ENCODE measurements at places on chromosomes 11 and 22. TPM values are rescaled to one million over a fixed set of nuclear protein-coding genes. Genes with fewer than 3 reads are reported as not detected.

Gene NUP160
- 6.6 TPM for polyA plus RNA-seq

DNA sequence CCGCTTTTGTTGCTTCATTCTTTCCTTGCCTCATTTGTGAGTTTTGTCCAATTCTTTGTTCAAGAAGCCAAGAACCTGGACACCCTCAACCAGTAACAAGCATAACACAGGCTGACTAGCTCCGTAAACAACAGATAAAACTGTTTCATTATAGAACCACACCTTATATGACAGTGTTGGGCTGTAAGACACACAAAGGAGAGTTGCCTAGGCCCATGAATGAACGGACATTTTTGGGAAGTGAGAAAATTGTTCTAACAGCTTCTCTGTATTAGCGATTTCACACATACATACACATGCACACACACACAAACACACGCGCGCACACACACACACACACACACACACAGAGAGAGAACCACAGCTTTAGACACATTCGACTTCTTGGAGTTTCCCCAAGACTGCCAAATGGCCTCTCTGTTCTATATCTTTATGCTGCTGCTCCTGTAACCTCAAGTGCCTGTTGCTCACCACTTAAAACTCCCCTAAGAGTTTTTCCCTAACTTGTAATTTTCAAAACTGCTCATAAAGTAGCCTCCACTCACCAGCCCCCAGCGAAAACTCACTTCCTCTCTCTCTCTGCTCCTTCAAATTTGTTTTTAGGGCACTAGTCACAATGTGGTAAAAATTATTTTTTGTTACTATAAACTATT lies 35.9 kb downstream of the CTSC start:
- no peak for DNase-seq

Gene BACE1
- 6.9 TPM for polyA plus RNA-seq

DNA sequence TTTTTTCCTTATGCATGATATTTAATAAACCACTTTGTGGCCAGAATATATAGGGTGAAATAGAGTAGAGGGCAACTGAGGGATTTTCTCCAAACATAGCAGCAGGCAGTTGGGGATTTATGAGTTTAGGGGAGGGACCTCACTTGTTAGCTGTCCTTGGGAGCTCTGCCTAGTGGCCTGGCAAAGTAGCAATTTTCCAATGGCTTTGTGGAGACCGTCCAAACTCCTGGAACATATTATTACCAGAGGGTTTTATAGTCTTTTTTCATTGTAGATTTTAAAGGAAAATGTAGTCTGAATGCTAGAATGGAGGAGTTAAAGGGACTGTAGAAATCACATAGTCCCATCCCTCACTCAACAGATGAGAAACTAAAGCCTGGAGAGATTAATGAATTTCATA lies 32.3 kb downstream of the AMOTL1 start:
- no peak overlapping the region for H3K4me3 ChIP-seq
- DNase-seq: no peak
- no peaks in the 10 kb centered on the region for H3K27me3 ChIP-seq

- no peak for DNase-seq
- peak overlapping the region; percentile 71 for H3K4me3 ChIP-seq
- no peaks in the 10 kb centered on the region for H3K27me3 ChIP-seq
- H3K4me1 ChIP-seq: peaks cover 24% of the 10 kb centered on the region
- peak overlapping the region; percentile 89 for H3K27ac ChIP-seq
- H3K36me3 ChIP-seq: peaks cover 9% of the 10 kb centered on the region
These were observed 714 bp downstream of the SDF2L1 start for GRCh38 chr22:21642584-21643448.

- no peak overlapping the region for H3K4me3 ChIP-seq
- no peaks in the 10 kb centered on the region for H3K36me3 ChIP-seq
- DNase-seq: peak; percentile 9
- no peaks in the 10 kb centered on the region for H3K4me1 ChIP-seq
- H3K27ac ChIP-seq: no peak overlapping the region
These were observed 10.8 kb upstream of the OR51D1 start for GRCh38 chr11:4626207-4627099.

DNA sequence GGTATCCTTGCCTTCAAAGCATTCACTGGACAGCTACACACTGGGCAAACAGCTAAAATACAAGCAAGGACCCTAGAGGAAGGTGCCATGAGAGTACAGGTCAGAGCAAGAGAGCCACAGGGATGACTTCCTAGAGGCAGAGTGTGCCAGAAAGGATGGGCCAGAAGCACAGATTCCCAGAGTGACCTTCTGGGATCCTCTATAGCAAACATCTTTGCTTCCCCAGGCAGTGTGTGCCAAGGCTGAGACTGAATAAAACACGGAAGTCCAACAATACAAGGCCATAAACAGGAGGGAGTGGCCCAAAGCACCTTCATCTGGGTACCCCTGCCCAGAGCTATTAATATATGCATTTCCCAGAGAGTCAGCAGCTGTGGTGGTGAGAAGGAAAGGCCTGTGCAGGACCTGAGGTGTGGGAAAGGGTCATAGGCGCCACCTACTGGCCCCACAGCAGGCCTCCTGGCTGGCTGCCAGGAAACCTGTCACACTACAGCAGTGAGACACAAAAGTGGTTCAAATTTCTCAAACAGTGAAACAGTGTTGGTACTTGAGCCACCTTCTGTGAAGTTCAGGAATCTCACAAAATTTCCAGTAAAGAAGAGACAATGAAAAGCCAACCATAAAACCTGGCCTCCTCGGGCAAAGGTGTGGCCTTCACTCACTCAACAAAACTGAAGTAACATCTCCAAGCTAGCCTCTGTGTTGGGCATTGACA lies 20.3 kb downstream of the CLPB start:
- H3K36me3 ChIP-seq: peaks cover 28% of the 10 kb centered on the region
- H3K4me3 ChIP-seq: no peak overlapping the region
- no peaks in the 10 kb centered on the region for H3K27me3 ChIP-seq
- H3K27ac ChIP-seq: no peak overlapping the region
- H3K4me1 ChIP-seq: peaks cover 25% of the 10 kb centered on the region

DNA sequence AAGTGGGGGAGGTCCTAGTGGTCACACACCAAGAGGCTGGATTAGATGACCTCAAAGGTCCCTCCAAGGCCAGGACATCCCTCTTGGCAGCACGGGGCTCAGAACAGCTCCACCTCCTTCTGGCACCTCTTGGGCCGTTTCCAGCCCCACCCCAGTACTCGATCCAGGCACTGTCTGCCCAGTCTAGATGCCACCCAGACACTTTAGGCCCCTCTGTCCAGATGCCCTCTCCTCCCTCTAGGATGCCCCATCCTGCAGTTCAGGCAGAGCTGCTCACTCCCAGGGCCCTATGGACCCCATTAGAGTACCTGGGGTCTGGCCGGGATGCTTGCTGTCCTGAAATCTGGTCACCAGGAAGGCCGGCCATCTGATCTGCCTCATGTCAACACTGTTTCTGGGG lies 34.7 kb upstream of the PRR5 start:
- peaks cover 64% of the 10 kb centered on the region for H3K4me1 ChIP-seq
- DNase-seq: no peak
- no peak overlapping the region for H3K4me3 ChIP-seq
- no peak overlapping the region for H3K27ac ChIP-seq
- H3K36me3 ChIP-seq: no peaks in the 10 kb centered on the region

GRCh38 chr11:71962428-71963038 lies 33.7 kb downstream of the RNF121 start:
- peaks cover 8% of the 10 kb centered on the region for H3K4me1 ChIP-seq
- H3K27ac ChIP-seq: peak overlapping the region; percentile 68
- no peaks in the 10 kb centered on the region for H3K27me3 ChIP-seq
- H3K4me3 ChIP-seq: no peak overlapping the region

GRCh38 chr22:42344361-42344905 lies 74.0 kb upstream of the TCF20 start:
- DNase-seq: no peak
- H3K4me1 ChIP-seq: no peaks in the 10 kb centered on the region
- no peak overlapping the region for H3K27ac ChIP-seq
- peaks cover 58% of the 10 kb centered on the region for H3K27me3 ChIP-seq
- H3K36me3 ChIP-seq: no peaks in the 10 kb centered on the region

Gene TSPAN4
- 75.5 TPM for polyA plus RNA-seq

Gene RBM14
- polyA plus RNA-seq: 42.6 TPM

- no peak overlapping the region for H3K4me3 ChIP-seq
- H3K4me1 ChIP-seq: peaks cover 8% of the 10 kb centered on the region
- H3K27ac ChIP-seq: no peak overlapping the region
- no peaks in the 10 kb centered on the region for H3K27me3 ChIP-seq
These were observed 12.3 kb downstream of the CARS1 start for GRCh38 chr11:3044915-3045314.

Gene ZBTB16
- 8.3 TPM for polyA plus RNA-seq

DNA sequence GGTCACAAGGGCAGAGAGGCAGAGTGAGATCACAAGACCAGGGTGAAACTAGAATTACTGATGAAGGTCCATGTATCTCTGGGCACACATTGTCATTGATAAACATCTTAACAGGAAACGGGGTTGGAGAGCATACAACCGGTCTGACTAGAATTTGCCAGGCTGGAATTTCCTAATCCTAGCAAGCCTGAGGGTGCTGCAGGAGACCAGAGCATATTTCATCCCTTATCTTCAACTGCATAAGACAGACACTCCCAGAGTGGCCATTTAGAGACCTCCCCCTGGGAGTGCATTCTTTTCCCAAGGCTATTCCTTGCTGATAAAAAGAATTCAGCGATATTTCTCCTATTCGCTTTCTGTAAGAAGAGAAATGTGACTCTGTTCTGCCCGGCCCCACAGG lies 84.6 kb upstream of the IZUMO1R start:
- no peak overlapping the region for H3K27ac ChIP-seq
- no peaks in the 10 kb centered on the region for H3K27me3 ChIP-seq
- no peaks in the 10 kb centered on the region for H3K4me1 ChIP-seq
- DNase-seq: no peak
- H3K36me3 ChIP-seq: no peaks in the 10 kb centered on the region

Gene BTBD18
- not detected for polyA plus RNA-seq

GRCh38 chr22:20427104-20427944 lies 10.3 kb downstream of the SCARF2 start:
- H3K4me1 ChIP-seq: peaks cover 51% of the 10 kb centered on the region
- H3K27ac ChIP-seq: no peak overlapping the region
- peaks cover 24% of the 10 kb centered on the region for H3K27me3 ChIP-seq
- DNase-seq: no peak
- H3K4me3 ChIP-seq: no peak overlapping the region
- H3K36me3 ChIP-seq: no peaks in the 10 kb centered on the region

Gene TYR
- not detected for polyA plus RNA-seq

All from CD14-positive monocyte (primary cell).